ENCODE measurements at places on chromosomes 4 and X. TPM values are rescaled to one million over a fixed set of nuclear protein-coding genes. Genes with fewer than 3 reads are reported as not detected.
A peak's percentile ranks its signal among the peaks of the same experiment; 100 is the strongest.

TCEAL9 gene
- 7.7 TPM for total RNA-seq

EVC2 gene
- 1.3 TPM for total RNA-seq

TMEM154 gene
- total RNA-seq = 4.4 TPM

GLUD2 gene
- total RNA-seq = 11.3 TPM

P2RY10 gene
- total RNA-seq = 1.8 TPM

GABRQ gene
- 0.05 TPM for total RNA-seq

HDX gene
- total RNA-seq = 0.37 TPM

ZNF674 gene
- total RNA-seq = 2.2 TPM

EVC gene
- total RNA-seq = 10.9 TPM

OPRPN gene
- not detected for total RNA-seq

RS1 gene
- not detected for total RNA-seq

DNA sequence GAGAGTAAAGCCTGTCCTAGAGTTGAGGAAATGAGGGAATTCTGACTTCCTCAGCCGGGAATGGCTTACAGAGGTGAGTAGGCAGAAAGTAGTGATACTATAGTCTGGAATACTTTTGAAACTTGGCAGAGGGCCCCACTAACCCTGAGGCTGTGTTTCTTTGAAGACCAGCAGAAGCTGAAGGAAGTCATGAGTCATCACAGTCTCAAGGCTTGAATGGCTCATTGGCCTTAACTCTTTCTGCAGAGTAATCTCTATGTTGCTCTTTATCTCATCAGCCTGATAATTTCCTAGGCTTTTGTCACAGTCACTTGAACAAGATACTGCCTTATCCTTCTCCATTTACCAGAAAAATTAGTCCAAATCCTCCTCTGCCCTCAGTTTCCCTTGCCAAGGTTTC is 80.8 kb downstream of the ANKRD50 start:
- DNase-seq = no peak

- DNase-seq = no peak
Observed at GRCh38 chr4:16594128-16594527, 304.3 kb downstream of the LDB2 start.

- no peak for DNase-seq
Observed at GRCh38 chrX:17597836-17598439, 139.4 kb upstream of the SCML1 start.

DNA sequence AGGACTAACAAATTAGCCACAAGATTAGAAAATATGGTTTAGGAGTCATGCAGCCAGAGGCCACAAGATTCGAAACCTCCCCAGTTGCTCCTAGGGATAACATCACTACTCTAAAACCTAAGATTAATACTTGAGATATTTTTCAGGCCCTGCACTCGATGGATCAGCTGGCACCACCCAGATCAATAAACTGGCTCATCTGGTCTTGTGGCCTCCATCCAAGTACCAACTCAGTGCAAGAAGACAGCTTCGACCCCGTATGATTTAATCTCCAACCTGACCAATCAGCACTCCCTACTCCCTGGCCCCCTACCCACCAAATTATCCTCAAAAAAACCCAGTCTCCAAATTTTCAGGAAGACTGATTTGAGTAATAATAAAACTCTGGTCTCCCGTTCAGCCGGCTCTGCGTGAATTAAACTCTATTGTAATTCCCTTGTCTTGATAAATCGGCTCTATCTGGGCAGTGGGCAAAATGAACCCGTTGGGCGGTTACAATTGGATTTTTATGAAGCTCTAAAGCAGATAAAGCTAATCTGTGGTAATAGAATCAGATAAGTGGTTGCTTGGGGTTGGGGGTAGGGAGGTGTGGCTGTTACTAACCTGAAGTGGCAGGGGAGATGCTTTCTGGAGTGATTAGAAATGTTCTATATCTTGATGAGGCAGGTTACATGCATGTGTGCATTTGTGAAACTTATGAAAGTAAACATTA is 91.8 kb upstream of the ATXN3L start:
- DNase-seq = no peak

DNA sequence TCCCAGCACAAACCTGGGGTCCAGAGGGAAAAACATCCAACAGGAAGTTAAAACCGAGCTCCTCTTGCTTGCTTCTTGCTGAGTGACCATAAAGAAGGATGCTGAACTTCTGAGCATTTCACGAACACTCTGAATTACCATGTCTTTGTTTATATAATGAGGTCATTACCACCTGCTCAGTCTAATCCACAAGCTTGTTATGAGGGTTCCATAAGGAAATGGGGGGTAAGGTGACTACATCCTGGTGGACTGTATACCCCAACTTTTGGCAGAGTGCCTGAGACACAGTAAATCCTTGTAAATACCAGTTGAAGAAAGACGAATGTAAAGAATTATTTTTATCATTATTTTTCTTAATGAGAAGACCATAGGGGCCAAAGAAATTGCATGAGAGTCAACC is 16.8 kb downstream of the CCDC149 start:
- no peak for DNase-seq

- no peak for DNase-seq
Observed at GRCh38 chr4:15653864-15654592, 1.1 kb downstream of the FBXL5 start.

GRCh38 chrX:153668423-153669173 is 5.0 kb downstream of the PNCK start:
- no peak for DNase-seq

- no peak for DNase-seq
Observed at GRCh38 chr4:74623041-74623440, 171.3 kb downstream of the BTC start.

GRCh38 chr4:77913348-77913747 is 50.7 kb downstream of the MRPL1 start:
- DNase-seq = no peak

DNA sequence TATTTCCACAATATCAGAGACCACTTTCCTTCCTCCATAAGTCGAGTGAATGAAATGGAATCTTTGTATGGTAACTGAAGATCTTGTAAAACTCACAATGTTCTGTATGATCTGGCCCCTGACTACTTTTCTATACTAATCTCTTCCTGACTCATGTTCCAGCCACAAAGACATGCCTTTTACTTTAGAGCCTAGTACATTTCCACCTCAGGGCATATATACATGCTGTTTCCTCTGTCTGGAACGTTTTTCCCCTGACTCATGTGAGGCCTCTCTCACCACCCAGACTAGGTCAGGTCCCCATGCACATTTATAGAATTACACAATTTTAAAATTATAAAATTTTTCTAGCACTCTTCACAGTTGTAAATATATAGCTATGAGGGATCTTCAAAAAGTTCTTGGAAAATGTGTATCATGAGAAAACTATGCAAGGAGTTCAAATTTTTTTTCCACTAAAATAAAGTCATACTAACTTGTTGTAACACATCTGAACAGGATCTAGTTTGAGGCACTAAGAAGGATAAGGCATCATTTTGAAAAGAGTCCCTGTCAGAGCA is 208.8 kb downstream of the SH2D1A start:
- no peak for DNase-seq

- no peak for DNase-seq
Observed at GRCh38 chr4:48591372-48591771, 101.3 kb downstream of the ZAR1 start.

DNA sequence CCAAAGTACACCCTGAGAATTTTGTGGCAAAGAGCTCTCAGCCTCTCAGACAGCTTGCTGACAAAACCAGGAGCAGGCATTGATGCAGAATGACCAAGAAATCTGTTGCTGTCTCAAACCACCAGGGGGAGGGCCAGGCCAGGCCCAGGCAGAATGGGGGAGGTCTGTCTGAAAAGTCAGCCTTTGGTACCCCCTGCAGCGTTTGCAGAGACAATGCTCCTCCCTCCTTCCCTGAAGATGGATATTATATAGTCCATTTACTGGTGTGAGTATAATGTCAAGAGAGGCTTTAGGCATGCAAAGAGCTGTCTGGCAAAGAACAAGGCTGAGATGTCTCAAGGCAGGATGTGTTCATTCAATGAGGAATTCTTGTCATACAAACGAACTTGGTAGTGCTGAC is 52.9 kb upstream of the TRPC5OS start:
- no peak for DNase-seq

DNA sequence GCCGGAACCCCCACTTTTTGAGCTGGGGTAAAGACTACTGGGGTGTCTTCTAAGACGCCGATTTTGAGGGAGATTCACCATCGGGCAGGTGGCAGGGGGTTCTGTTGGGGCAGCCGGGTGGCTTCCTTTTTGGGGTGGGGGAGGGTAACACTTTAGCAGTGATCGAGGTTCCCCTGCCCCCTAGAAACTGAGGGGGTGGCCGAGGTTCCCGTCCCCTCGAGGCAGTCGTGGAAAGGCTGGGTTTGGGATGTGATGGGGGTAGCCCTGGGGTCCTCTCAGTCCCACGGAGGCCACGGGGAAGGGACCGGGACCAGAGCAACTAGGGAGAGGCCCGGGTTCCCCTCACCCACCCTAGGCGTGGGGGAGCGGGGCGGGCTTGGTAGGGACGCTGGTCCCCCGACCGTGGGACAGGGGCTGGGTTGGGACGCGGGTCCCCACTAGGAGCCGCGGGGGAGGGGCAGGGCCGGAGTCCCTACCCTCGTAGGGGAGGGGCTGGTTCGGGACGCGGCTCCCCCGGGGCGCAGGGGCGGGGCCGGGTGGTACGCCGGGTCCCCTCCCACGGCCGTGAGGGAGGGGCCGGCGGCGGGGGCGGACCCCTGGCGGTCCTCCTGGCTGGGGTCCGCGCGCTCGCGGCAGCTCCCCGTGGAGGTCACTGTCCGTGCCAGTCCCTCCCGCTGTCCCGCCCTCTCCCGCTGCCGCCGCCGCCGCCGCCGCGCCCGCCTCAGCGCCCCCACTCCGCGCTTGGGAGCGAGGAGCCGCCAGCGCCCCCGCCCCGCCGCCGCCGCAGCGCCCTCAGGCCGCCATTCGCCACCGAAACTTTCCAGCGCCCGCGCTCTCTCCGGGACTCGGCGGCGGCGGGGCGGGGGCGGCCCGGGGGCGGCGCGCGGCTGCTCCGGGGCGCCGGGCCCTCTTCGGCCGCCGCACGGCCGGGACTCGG is at the start of gene TBL1X:
Gene TBL1X (plus strand): TSS at position 624 of the 937 bp plus-strand sequence. CDS start 188,529 bp downstream, outside the sequence.
- peak; percentile 57 for DNase-seq

DNA sequence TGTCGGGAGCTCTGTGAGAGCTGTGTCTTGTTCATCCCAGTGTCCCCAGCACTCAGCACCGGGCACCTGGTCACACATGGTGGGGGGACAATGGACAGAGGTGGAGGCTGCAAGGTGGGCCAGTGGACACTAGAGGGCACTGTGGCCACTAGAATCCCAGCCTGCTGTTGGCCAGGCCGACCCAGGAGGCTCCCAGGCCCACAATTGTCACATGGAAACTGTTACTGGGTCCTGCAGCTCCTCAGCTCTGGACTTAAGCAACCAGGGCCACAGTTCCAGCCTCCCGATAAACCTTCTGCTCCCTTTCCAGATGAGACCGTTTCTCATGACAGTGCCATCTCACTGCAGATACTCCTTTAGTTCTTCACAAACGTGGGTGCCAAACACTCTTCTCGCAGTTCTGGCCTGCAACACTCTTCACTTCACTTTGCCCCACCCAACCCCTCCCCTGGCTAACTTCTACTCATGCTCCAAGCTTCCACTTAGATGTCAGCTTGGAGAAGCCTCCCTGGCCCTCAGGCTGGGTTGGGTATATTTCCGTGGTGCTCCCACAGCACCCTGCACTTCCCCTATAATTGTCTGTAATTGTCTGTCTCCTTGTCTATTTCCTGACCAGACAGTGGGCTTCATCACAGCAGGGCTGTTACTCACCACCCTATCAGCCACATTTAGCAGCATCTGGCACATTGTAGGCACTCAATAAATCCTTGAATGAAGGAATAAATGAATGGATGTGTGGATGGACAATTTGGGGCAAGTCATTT is 3.5 kb upstream of the IQSEC2 start:
- peak; percentile 49 for DNase-seq

DNA sequence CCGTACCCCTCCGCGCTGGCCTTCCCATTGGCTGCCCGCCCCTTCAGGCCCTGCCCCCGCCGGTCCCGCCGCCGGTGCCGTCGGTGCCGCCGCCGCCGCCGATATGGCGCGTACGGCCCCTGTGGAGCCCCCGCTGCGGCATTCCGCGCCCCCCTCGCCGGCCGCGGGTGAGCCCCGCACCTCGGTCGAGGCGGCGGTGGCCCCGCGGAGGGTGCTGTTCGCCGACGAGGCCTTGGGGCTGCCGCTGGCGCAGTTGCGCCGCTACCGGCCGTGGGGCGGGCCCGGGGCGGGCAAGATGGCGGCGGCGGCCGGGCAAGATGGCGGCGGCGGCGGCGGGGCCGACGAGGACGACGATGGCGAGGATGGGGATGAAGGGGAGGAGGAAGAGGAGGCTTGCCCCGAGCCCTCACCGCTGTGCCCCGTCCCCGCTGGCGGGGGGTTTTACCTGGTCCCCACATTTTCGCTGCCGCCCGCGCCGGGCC is at the start of gene PPP1R3F:
Gene PPP1R3F (plus strand): TSS at position 27 of the 482 bp plus-strand sequence. CDS start 77 bp downstream, at position 104.
- no peak for DNase-seq

DNA sequence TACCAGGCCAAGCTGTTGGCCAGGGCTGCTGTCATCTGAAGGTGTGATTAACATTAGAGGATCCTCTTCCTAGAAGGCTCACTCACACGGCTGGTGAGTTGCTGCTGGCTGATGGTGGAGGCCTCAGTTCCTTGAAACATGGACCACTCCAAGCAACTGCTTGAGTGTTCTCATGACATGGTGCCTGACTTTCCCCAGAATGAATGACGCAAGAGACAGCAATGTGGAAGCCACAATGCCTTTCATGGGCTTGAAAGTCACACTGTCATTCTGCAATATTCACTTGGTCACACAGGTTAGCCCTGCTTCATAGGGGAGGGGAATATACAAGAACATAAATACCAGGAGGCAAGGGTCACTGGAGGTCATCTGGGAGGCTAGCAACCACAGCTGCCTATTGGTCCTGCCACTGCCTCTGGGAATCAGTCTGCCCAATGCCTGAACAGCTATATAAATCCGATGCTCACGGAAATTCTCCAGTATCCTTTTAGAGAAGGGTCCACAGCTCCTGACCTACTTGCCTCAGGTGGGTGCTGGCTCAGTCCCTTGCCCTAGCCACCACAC is 97.1 kb upstream of the MAML3 start:
- DNase-seq = no peak

GRCh38 chr4:84719115-84719514 is 136.2 kb downstream of the CDS1 start:
- no peak for DNase-seq

- DNase-seq = no peak
Observed at GRCh38 chr4:84952004-84952403, 14.5 kb downstream of the WDFY3 start.

DNA sequence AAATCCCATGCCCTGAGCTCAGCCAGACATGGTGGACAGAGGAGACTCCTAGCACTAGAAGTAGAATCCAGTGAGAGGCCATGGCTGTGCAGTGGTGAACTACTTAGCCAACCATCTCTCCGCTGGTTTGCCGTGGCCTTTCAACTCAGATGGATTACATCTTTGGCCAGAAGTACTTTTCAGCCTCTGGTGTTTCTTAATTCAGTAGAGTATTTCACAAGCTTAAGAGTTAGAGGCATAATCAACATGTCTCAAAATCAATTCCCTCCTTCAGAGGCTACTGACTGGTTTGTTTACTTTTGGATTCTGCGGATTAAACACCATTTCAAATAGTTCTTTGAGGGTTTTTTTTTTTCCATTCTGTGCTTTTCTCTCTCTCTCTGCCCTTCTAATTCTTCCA is 91.1 kb upstream of the PGRMC2 start:
- no peak for DNase-seq
